HT1080 (cell line): ENCODE measurements at places on chromosomes 1 and 21.

DNA sequence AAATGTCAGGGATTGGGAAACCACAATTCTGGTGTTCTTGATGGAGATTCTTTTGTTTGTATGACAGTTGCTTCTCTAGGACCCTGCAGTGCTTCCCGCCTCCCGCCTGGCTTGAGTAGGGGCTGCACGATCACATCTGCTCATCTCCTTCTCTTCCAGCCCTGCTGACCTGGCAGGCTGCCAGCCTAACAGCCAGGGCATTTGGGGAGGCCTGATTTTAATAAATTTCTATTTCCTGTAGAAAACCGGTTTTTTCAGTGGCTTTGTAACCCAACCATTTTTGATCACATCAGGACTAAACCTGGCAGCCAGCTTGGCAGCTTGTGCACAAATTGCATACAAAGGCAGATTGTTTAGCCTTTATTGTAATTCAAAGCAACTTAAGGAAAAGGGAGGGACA lies 78.9 kb downstream of the UBE2U start:
- no peak for DNase-seq

GRCh38 chr1:201771466-201771865 lies 57.5 kb upstream of the IPO9 start:
- peak; percentile 66 for DNase-seq

DNA sequence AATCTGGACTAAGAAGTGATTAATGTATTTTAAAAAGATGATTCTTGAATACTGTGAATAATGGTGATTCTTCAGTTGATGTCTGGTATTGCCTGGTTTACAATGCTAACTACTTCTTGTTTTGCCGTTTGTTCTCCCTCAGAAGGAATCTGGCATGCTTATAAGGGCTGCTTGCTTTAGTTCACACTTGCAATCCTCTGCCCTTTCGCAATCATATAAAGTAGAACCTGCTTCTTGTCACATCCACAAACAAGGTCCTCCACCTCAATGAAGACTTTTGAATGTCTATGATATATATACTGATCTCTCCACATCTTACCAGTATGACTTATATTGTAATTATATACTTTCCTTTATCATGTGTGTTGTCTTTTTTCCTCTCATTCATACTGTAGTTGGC lies 92.6 kb downstream of the ADGRL4 start:
- no peak for DNase-seq

DNA sequence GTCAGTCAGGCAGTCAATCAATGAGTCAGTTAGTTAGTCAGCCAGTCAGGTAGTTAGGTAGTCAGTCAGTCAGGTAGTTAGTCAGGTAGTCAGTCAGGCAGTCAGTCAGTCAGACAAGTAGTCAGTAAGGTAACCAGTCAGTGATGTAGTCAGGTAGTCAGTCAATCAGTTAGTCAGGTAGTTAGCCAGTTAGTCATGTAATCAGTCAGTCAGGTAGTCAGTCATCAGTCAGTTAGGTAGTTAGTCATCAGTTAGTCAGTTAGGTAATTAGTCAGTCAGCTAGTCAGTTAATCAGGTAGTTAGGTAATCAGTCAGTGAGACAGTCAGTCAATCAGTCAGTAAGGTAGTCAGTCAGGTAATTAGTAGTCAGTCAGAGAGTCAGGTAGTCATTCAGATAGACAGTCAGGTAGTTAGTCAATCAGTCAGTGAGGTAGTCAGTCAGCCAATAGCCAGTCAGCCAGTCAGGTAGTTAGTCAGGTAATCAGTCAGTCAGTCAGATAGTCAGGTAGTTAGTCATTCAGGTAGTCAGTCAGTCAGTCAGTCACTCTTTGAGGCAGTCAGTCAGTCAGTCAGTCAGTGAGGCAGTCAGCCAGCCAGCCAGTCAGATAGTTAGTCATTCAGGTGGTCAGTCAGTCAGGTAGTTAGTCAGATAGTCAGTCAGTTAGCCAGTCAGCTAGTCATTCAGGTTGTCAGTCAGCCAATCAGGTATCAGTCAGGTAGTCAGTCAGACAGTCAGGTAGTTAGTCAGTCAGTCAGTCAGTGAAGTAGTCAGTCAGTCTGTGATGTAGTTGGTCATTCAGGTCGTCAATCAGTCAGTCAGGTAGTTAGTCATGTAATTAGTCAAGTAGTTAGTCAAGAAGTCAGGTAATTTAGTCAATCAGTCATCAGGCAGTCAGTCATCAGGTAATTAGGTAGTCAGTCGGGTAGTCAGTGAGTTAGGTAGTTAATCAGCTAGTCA lies 15.3 kb downstream of the KRTAP10-1 start:
- DNase-seq = no peak

DNA sequence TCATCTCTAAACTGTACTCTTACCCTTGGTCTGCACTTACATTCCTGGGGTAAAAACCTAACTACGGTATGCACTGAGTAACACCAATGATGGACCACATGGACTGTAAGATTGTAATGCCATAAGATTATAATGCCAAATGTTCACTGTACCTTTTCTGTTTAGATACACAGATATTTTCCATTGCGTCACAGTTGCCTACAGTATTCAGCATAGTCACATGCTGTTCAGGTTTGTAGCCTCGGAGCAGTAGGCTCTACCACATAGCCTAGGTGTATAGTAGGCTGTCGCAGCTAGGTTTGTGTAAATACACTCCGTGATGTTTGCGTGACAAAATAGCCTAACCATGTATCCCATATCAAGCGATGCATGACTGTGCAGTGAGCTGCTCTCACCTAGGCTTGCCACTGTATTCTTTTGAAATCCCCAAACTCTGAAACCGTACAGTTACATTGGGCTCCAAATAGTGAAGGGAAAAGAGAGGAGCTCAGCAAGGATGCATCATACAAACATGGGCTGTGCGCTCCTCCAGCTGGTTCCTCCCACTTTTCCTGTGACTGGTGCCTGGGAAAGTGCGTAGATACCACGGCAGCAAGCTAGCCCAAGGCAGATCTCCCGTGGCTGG lies 35.2 kb downstream of the CFAP57 start:
- DNase-seq = peak; percentile 86

DNA sequence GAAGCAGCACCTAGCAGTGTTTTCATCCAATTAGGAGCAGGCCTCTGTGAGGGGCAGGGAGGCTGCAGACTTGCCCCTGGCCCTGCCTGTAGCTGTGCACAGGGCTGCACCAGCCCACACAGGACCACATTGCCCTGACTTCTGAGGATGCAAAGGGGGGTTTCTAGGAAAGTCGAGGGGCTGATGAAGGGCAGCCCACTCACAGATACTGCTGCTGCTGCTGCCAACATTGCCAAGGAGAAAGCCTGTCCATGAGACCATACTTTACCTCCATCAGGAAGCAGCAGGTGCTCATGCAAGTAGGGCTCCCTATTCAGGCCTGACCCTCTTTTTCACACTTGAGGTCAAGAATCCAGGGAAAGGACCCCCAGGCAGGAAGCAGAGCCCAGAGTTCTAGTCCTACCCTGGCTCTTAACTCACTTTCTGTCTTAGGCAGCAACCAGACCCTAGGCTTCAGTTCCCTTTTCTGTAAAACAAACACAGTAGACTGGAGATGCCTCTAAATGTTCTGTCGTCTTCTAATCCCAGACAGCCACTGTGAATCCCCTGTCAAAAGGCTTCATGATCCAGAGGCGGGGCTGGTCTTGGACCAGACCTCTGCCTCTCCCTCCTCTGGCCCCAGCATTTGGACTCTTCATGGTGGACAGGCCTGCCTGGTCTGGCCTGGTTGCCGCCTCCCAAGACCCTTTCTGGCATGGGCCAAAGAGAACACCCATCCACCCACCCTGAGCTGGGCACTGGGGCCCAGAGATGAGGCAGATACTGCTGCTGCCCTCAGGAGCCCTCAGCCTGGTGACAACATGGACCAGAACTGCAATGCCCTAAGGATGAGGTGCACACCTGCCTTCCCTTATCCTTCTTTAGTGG lies 120.2 kb downstream of the GLIS1 start:
- DNase-seq = no peak

- no peak for DNase-seq
These were observed 29.7 kb upstream of the MTMR11 start for GRCh38 chr1:149966405-149966804.

GRCh38 chr1:72579629-72580028 lies 297.3 kb upstream of the NEGR1 start:
- no peak for DNase-seq
